Activated T-helper 1 cell treated with anti-CD3 and anti-CD28 coated beads, Interleukin-2, amount 50 U/mL, for 16 hours (primary cell): ENCODE measurements at places on chromosomes 3 and 15.

- DNase-seq: no peak
Observed at GRCh38 chr15:52076889-52077781, 35.4 kb downstream of the BCL2L10 start.

DNA sequence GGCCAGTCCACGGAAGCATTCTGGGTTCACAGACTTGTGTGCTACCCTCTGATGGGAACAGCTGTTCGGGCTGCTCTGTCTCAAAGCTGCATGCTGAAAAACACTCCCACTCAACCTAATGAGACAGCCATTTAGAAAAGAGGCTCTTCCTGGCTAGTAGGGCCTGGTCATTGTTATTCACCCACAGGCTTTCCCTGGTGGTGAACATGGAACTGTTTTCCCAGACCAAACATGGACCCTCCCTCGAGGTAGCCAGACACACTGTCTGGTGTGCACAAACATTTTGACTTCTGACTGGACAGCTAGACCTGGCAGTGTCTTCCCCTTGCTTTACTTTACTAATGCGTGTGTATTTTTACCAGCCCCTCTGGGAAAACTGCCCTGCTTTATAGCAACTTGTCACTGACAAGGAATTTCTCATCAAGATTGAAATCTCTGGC lies 39.0 kb downstream of the MECOM start:
- no peak for DNase-seq

GRCh38 chr3:177338697-177339219 lies 141.5 kb upstream of the TBL1XR1 start:
- DNase-seq: no peak

DNA sequence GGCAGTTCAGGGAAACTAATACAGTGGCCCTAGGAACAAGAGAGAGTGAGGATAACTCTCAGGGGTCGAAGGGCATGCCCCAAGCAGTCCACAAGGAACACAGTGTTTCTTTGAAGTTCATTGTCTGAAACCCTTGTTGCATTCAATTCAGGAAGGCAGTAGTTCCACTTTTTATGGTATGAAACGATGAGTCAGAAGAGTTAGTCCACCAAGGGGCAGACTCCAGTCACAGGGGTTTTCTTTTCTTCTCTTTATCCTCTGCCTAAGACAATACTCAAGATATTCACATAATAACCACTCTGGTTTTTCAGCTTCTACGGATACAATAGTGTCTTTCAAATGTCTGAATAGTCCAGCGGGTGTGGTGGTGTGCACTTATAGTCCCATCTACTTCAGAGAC lies 23.7 kb upstream of the TICRR start:
- no peak for DNase-seq

- no peak for DNase-seq
Observed at GRCh38 chr15:60928970-60929369, 300.1 kb downstream of the RORA start.

GRCh38 chr3:70546679-70547078 lies 234.2 kb upstream of the MDFIC2 start:
- no peak for DNase-seq

GRCh38 chr15:52295421-52296001 lies at the start of gene MYO5C:
Gene MYO5C, minus strand, starts transcription at chr15:52295804. Its CDS starts 168 bp downstream, at chr15:52295636.
- DNase-seq: no peak

- DNase-seq: no peak
Observed at GRCh38 chr3:122921791-122922651, 105.5 kb downstream of the SEMA5B start.

DNA sequence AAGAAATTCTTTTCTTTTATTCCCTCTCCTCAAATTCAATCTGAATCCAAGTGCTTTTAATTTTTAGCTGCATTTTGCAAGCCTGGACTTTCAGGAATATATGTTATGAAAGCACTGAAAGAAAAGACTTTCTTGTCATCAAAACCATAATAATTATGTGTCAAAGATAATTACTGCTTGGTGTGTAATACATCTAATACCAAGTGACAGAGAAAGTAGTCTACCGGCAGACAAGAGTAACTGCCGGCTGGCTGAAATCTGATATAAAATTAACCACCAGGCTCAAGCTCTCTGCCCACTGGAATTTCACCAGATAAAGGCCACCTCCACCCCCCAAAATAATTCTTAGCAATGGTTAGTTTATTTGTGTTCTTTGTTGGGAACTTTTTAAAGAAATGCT lies 220.9 kb upstream of the CDIN1 start:
- no peak for DNase-seq

DNA sequence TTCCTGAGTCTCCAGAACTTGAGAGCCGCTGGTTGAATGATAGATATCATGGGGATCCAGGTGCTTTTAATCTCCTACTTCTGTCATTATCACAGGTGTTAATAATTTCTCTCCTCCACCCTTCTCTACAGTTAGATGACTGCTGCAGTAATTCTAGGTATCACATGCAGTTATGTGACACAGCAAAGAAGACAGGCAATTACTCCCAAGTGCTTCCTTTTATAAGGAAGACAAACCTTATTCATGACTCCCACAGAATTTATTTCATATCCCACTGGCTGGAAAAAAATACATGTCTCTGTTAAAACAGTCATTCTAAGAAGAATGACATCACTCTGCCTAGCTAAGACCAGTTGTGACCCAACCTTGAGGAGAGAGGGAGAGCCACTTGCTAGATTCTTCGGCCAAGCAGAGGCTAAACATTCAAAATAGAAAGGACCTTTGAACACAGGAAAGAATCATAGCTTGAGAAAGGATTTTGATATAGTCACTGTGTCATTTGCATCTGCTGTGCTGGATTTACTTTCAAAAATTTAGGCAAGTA lies 500.6 kb downstream of the SI start:
- DNase-seq: no peak

GRCh38 chr15:74307827-74308811 lies 59.3 kb downstream of the CYP11A1 start:
- DNase-seq: no peak

GRCh38 chr15:77825252-77825542 lies 192.5 kb upstream of the LINGO1 start:
- no peak for DNase-seq

DNA sequence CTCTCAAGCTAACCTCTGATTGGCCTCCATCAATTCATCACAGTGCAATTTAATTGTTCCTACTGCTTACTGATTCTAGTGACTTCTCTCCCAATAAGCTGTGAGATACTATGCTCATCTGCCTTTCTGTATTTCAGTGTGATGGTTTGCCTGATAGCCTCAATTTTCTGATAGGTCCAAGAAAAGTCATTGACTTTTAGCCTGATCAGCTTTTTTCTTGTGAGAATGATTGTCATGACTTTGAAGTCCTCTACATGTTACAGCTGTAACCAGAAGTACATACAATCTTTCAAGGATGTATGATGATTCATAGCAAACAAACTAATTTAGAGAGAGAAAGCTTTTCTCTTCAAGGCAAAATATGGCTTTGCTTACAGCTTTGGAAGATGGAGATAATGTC lies 463.8 kb upstream of the CNTN3 start:
- no peak for DNase-seq

GRCh38 chr3:28291577-28291976 lies 50.2 kb downstream of the CMC1 start:
- no peak for DNase-seq

GRCh38 chr15:85782064-85782463 lies 12.7 kb downstream of the KLHL25 start:
- no peak for DNase-seq

GRCh38 chr3:108936924-108937689 lies 16.6 kb downstream of the GUCA1C start:
- no peak for DNase-seq

DNA sequence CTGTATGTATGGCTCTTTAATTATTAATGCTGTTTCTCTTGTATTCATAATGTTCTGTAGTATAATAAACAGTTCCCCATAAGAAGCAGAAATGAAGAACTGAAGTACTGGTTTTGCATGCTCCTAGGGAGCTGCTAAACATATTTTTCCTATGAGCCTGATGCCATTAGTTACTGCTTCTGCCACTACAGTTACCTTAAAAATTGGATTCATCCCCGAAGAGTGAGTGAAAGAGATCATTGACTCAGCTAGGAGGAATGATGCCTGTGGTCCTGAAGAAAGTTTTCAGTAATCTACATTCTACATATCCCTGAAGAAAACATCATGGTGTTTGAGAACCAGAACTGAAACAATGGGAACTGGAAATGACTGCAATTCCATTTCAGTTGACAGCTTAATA lies 37.1 kb upstream of the ST3GAL6 start:
- no peak for DNase-seq

DNA sequence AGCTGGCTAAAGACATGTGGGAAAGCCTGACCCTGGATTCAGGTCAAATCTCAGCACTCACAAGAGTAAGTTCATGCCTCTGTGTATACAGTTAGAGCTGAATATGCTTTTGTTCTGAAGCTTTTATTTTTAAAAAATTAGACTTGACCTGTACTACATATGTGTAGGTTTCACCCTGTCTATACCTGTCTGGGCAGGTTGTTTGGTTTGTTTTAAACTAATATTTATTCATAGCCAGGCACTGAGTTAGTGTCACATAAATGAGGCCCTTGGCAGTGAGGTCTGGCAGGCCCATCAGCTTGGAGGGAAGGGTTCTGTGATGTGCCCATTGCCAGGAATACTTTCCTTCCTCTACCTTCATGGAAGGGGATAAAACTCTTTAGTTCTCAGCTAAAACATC lies 1.9 kb downstream of the DNAJA4 start:
- DNase-seq: no peak

GRCh38 chr3:177679568-177680471 lies 482.5 kb upstream of the TBL1XR1 start:
- no peak for DNase-seq

DNA sequence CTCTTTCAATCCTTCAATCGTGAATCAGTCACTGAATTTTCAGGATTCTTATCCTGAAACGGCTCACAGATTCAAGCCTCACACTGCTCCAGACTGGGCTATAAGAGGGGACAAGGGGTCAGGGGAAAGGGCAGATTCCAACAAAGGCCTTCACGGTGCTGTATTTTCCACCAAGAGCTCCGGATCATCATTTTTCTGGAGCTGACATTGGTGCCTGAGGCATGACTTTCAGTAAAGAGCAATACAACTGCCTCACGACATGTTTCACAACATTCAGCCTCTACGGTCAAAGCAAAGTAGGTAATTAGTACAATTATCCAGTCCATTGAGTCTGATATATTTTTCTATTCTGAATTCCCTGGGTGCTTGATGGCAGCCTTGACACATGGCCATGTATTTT lies 185.0 kb upstream of the PRICKLE2 start:
- DNase-seq: no peak

DNA sequence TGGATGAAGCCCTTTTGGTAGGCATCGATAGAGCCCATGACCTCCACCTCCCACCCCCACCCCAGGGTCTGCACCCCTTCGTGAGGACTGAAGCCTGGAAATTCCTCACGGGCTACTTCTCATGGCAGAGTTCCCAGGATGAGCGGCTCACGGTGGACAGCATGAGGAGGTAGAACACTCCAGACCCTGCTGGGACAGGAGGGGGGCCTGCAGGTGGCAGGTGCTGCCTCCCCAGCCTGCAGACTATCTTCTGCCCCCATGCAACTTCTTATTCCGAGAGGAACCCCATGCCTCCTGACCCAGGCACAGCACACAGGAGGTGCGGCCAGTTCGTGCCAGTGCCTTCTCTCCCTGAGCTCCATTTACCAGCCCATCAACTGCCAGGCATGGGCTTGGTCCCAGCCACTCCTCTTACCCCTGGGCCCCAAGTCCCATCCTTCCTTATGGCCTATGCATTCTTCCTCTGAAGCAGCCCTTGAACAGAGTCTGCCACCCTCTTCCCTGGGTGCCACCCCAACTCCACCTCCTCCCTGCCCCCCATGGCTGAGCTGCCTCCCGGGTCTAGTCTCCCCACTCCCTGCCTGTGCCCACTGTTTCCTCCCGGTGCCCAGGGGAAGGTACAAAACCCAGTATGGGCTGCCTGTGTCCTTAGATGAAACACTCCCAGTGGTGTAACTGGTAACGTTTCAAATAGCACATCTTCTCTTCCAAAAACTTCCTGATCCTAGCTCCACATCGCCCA lies 8.4 kb downstream of the TBC1D21 start:
- DNase-seq: no peak

DNA sequence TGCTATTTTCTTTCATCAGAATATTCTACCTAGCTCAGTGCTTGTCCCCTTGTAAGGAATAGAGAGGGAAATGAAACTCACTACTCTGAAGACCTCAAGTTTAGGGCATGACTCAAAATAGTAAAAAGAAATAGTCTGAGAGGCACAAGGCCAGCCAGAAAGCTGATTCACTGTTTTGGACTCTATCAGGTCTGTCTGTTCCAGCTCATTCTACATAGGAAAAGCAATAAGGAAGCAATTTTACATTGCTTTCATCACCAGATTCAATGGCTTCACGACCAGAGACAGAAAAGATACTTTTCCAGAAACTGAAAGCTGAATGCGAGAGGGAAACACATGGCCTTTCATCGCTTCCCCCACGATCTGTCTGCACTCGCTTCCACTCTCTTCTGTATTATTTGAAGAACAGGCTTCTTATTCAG lies 276.0 kb downstream of the GBE1 start:
- no peak for DNase-seq

GRCh38 chr3:129612534-129613366 lies 6.3 kb upstream of the PLXND1 start:
- no peak for DNase-seq

DNA sequence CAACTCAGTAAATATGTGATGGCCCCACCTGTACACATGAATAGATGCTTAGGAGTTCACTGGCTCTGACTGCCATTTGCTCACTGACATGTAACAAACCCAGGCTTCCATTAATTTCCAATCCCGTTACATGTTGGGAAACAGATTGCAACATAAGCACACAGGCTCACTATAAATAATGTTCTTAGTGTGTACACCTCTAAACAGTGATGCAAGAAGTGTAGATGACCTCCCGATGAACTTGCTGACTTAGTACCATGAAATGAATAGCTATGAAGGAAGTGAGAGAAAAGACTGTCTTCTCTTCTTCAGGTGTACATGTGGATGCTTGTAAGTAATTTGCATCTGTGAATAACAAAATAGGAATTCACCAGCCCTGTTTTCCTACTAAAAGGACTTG lies 21.4 kb upstream of the FSIP1 start:
- DNase-seq: no peak

DNA sequence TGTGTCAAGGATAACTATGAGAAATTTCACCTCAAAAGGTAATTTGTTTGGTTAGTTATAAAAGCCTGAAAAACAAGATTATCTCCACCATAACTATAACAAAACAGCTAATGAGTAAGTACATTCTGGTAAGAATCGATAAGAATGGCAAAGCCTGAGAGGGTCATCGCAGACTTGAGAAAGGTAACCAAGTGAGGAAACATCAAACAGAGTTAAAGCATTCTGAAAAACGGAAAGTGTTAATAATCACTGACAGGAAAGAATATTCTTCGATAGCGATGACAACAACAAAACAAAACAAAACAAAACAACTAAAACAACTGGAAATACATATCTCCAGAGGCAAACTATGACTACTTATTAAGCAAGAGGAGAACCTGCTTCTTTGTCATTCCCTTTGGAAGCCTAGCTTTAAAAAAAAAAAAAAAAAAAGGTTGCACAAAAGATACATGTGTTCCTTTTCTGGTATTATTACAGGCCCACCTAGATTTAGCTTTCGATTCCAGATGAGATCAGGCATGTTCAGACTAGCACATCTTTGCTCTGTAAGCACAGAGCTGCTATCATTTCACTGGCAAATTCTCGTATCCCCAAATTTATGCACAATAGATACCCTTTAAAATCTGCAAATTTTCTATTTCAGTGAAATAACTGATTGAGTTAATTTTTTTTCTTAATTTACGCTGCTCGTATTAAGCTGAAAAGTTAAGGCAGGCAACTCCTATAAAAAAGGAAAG lies 155.6 kb downstream of the TIGIT start:
- no peak for DNase-seq

GRCh38 chr15:50909010-50909317 lies 481 bp downstream of the AP4E1 start:
- no peak for DNase-seq

- DNase-seq: no peak
Observed at GRCh38 chr15:42727750-42728381, 9.1 kb downstream of the CDAN1 start.
